ENCODE measurements at places on chromosomes 2 and 18.

GRCh38 chr18:27181726-27182125, 3.4 kb downstream of the CHST9 start:
- no peak for DNase-seq

GRCh38 chr18:56709463-56709862, 58.3 kb downstream of the WDR7 start:
- peak; percentile 50 for DNase-seq

- DNase-seq, result no peak
Measured at GRCh38 chr2:240569998-240570530, 1.8 kb downstream of the RNPEPL1 start.

- DNase-seq, result no peak
Measured at GRCh38 chr2:168757223-168757622, 45.2 kb upstream of the NOSTRIN start.

- peak; percentile 25 for DNase-seq
Measured at GRCh38 chr18:12005538-12006487, 24.5 kb downstream of the IMPA2 start.
